ENCODE measurements at places on chromosomes 6 and 20.
A peak's percentile ranks its signal among the peaks of the same experiment; 100 is the strongest.

GRCh38 chr6:1312473-1313367 is 822 bp downstream of the FOXQ1 start:
- no peak for DNase-seq

- DNase-seq, result no peak
Measured at GRCh38 chr6:1001655-1002349, 308.9 kb upstream of the EXOC2 start.

DNA sequence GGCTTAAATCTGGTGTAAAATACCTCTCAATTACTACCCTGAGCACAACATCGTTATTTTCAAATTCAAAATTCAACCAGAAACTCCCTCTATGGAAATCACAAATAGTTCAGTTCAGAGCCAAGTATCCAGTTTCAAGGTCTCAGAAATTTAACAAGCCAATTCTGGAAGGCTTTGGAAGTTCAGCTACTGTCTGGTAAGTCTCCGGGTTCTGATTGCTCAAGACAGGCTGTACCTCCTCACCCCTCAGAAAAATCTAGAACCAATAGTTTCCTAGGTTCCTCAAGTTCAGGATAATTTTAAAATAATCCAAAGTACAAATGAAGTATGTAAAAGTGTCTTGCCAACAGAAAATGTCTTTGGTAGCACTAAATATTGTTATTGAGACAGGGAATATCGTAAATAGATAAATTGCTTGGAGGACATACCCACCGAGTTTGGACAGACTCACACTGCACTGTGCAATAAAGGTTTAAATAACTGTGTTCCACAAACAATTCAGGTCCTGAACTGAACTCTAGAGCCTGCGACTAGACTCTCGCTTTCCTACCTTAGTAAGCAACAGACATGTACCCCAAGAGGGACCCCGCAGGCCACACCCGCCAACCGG is 729 bp downstream of the ATG5 start:
- peak; percentile 14 for DNase-seq

GRCh38 chr6:143562143-143562542 is 50.6 kb upstream of the FUCA2 start:
- DNase-seq, result no peak

DNA sequence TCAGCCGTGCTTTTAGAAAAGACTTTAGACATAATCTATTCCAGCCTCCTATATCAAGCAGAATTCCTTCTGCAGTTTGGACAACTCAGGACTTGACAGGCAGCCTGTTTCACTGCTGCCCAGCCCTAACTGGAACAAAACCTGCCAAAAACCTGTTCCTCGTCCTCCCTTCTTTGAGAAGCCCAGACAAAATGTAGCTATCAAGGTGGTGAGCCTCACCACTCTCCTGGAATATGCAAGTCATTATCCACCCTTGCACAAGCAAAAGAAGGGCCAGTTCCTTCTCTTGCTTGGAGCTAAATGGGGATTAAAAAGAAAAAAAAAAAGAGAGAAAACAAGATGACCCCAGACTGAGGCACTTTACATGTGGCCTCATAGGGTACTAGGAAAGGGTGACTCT is 64.2 kb downstream of the TFAP2A start:
- DNase-seq, result no peak

DNA sequence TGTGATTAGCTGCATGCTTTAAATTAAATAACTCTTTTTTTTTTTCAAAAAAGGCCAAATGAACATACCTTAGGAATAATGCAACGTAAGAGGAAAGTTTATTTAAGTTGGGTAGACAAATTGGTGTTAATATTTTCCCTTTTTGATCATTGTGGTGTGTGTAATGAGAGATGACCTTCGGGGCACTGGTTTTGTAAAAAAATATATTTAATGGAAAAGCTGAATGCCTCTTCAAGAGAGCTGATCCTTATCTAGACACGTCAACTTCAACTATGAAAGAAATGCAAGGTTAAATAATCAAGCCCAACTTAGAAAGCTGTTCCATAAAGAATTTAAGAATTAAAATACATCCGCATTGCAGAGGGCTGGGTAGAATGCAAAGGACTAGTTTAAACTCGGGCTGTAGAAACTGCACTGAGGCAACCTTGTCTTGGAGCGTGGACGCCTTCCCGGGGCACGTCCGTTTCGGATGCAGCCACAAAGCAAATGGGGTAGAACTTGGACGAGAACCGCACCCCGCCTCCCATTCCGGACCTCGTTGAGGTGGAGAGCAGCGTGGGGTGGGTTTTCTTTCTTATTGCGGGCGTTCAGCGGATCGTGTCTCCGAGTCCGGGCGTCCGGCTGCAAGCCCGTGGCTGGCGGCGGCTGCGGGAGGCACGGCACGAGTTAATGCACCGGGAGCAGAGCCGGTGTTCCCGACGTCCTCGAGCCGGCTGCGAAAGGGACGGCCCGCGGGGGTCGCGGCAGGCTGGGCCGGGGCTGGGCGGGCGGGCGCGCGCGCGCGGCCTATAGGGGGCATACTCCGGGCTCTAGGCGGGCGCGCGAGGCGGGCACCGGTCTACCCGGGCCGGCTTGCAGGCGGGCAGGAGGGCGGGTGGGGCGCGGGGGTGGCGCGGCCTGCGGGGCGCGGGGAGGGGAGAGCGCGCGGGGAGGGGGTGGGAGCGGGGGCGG is 1.9 kb downstream of the JARID2 start:
- peak; percentile 63 for DNase-seq

DNA sequence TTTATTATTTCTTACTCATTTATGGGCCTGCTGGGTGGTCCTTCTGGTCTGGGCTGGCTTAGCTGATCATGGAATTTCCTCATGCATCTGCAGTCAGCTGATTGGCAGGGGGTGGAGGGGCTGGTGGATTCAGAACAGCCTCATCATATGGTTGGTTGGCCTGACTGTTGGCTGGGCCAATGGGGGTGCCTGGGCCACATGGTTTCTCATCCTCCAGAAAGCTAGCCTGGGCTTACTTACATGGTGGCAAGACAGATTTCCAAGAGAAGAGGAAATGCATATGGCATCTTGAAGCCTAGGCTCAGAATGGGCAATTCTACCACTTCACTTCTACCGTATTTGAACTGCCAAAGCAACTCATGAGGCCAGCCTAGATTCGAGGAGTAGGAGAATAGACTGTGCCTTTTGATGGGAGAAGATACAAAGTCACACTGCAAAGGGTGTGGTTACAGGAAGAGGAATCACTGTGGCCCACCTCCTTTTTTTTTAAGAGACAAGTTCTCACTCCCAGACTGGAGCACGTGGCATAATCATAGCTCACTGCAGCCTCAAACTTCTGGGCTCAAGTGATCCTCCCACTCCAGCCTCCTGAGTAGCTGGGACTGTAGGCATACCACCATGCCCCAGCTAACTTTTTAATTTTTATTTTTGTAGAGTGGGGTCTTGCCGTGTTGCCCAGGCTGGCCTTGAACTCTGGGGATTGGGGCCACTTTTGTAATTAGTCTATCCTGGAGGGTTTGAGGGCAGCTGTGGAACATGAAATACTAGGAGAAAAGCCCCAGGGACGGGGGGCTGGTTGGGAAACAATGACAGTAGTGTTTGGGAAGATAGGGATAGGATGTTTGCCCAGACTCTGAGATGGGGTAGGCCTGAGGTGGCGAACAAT is 47.6 kb upstream of the RNF24 start:
- DNase-seq, result no peak

DNA sequence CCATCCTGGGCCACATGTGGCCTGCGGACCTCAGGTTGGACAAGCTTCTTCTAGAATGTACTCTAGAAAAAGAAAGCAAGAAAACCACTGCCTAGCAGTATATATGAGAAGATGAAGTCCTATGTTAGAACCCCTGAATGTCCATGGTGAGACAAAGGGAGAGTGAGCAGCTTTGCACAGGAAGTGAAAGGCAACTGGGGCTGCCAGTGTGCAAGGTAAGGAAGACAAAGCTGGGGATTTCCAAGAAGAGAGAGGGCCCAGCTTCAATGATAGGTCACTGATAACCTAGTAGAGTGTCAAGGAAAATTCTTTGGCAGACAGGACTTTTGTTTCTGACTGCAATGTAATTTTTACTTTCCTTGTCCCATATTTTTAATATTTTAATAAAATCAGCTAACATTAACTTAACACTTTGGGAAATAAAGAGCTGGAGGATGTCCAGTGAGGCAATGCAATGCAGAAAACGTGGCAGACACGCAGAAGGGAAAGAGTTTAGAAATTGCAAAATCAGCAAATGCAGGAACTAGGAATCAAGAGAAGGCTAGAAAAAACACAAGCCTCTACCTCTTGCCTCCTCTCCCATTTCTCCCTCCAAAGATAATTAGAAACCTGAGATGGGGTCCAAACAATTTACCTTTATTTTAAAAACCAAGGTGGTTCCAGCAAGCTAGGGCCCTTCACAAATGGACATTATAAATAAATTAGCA is 47.4 kb downstream of the CYP39A1 start:
- DNase-seq, result no peak

GRCh38 chr20:16548068-16548672 is 25.1 kb downstream of the KIF16B start:
- no peak for DNase-seq

GRCh38 chr6:42210551-42210950 is 7.1 kb downstream of the MRPS10 start:
- DNase-seq, result no peak

- no peak for DNase-seq
Measured at GRCh38 chr6:6497976-6498375, 90.5 kb upstream of the LY86 start.

- no peak for DNase-seq
Measured at GRCh38 chr20:14906908-14907434, 569.6 kb upstream of the FLRT3 start.

DNA sequence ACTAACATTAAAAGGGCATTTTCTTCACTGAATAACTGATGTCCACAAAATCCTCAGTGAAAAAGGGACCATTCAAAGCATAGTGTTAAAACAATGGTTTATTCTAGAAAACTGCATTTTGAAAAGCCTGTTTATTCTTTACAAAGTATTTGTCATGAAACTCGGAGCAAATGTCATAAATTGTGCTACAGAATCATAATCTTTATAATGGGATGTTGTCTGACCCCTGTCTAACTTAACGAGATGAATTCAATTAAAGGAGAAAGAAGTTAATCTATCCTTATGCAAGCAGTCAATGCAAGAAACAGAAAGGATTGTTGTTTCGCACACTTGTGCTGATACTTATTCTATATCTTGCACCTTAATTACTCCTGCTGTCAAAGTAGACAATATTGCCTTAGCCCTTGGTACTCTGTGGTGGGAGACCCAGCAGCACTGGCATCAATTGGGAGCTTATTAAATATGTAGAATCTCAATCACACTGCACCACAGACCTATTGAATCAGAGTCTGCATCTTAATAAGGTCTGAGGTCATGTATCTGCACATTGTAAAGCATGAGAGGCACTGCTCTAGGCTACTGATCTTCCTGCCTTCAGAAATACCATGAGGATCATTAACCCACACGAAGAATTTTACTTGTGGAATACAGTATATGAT is 708.3 kb downstream of the HDGFL1 start:
- no peak for DNase-seq

DNA sequence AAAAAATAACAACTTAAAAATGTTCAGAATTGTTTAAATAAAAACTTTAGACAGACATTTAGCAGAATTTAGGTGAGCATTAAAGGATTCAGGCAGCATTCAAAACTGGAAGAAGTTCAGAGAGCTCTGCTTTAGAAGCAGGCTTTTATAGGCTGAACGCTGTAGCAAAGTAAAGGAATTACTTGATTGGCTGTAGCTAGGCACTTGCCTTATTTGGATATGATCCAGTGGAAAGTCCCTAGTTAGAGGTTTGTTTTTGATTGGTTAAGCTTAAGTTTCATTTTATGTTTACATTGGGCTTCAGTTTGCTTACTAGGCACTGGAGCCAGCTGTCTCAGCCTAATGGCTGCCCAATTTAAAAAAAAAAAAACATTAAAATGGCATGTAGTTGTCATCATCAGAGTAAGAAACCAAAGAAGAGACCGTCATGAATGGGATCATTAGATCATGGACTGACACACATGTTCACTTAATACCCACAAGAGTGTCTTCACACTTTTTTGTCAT is 65.1 kb downstream of the CBFA2T2 start:
- peak; percentile 92 for DNase-seq

DNA sequence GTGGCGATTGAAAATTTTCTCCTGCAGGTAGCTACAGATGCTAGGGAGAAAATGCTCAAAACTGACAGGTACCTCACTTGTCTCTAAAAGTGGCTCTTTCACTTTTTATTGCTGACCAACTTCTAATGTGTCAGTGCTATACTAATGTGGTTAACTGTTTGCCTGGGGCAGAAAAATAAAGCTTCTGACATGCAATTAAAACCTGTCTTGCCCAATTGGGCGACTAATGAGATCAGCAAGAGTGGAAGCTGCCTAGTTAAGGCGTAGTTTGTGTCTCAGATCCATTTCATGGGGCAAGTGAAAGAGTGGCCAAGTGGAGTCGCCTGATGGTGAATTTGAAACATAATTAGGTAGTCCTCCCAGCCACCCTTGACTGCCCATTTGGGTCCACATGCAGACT is 193.3 kb downstream of the TSHZ2 start:
- no peak for DNase-seq

- DNase-seq, result no peak
Measured at GRCh38 chr6:113361014-113361645, 496.0 kb upstream of the MARCKS start.

DNA sequence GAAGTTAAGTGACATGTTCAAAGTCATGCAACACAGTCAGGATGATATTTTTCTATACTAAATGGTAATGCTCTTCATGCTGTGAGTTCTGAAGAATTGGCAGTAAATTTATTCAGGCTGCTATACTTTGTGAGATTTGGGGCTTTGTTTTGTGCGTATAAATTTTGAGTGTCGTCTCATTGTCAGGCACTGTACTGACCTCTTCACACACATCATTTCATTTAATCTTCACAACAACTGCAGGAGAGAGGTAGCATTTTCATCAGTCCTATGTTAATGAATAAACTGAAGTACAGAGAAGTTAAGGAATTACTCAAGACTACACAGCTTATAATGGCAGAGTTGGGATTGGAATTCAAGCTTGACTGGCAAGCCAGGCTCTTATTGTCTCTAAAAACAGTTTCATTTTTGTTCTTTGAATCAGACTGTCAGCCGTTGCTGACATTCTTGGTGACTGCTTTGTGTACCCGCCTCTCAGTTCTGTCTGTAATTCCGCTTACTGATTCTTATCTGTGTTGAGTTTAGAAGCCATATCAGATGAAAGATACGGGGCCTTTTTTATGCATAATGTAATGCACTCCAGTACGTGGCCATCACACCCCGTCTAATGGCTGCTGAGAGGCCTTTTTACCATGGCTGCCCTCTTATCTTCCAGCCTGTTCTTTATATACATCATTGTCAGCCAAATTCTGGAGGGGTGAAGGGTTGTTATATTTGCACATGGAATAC is 274.9 kb downstream of the UTRN start:
- peak; percentile 63 for DNase-seq

- no peak for DNase-seq
Measured at GRCh38 chr6:38077488-38078030, 258.0 kb downstream of the ZFAND3 start.

- no peak for DNase-seq
Measured at GRCh38 chr6:110036408-110037302, 58.5 kb downstream of the GPR6 start.

GRCh38 chr6:56938649-56939191 is 16.2 kb upstream of the BEND6 start:
- no peak for DNase-seq

Measured in natural killer cell (primary cell).